Dermis blood vessel endothelial cell (primary cell): ENCODE measurements at places on chromosomes 12 and 14. TPM values are rescaled to one million over a fixed set of nuclear protein-coding genes. Genes with fewer than 3 reads are reported as not detected.

GRCh38 chr12:26269562-26270284 is 74.3 kb downstream of the SSPN start:
- DNase-seq = no peak

The HOXC13 gene
- total RNA-seq = not detected in 2 replicates

The ENDOU gene
- total RNA-seq = 0.05 TPM in 1 of 2 replicates, not detected in the other

GRCh38 chr14:24408764-24409163 is 10.0 kb downstream of the NYNRIN start:
- DNase-seq = no peak

The HCAR1 gene
- 0.05 TPM in 1 of 2 replicates, not detected in the other for total RNA-seq

The CLEC6A gene
- not detected in 2 replicates for total RNA-seq

The RERGL gene
- 0.34 TPM in 1 of 2 replicates, not detected in the other for total RNA-seq

The MIA2 gene
- total RNA-seq = 21.2 and 24.7 TPM in 2 replicates

DNA sequence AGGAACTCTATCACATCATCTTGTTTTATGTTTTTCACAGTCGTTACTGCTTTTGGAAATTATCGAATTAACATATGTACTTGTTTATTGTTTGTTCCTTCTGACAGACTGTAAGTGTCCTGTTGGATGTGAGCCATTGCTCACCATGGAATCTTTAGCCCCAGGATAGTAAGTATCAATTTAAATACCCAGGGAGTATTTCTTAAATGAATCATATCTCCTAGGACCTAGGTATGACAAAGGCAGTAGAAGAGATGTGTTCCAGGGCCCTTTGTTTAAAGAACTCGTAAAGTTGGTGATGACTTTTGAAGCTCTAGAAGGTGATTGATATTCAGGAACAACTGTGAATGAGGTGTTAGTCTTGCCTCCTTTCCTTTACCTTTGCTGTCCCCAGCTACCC is 30.3 kb upstream of the STRAP start:
- DNase-seq = no peak

DNA sequence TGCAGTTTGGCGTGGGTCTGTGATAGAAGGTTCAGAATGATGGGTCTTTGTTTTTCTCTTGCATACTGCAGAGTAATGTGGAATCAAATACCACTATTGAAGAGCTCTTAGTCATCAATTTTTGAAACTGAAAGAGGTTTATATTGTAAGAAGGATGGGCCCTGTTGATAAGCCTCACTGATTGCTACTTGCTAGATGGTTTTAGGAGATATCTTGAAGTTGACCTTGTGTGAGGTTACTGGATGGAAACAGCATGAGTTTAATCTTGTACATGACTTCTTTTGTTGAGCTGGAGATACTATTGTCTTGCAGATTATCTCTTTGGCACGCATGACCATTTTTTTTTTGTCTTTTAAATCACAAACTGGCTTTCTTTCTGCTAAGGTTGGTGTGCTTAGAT is 13.8 kb downstream of the BICD1 start:
- peak; percentile 19 for DNase-seq

GRCh38 chr14:64758691-64759554 is 54.7 kb downstream of the PLEKHG3 start:
- DNase-seq = no peak

- no peak for DNase-seq
Observed at GRCh38 chr12:132399092-132400010, 70.0 kb upstream of the GALNT9 start.

DNA sequence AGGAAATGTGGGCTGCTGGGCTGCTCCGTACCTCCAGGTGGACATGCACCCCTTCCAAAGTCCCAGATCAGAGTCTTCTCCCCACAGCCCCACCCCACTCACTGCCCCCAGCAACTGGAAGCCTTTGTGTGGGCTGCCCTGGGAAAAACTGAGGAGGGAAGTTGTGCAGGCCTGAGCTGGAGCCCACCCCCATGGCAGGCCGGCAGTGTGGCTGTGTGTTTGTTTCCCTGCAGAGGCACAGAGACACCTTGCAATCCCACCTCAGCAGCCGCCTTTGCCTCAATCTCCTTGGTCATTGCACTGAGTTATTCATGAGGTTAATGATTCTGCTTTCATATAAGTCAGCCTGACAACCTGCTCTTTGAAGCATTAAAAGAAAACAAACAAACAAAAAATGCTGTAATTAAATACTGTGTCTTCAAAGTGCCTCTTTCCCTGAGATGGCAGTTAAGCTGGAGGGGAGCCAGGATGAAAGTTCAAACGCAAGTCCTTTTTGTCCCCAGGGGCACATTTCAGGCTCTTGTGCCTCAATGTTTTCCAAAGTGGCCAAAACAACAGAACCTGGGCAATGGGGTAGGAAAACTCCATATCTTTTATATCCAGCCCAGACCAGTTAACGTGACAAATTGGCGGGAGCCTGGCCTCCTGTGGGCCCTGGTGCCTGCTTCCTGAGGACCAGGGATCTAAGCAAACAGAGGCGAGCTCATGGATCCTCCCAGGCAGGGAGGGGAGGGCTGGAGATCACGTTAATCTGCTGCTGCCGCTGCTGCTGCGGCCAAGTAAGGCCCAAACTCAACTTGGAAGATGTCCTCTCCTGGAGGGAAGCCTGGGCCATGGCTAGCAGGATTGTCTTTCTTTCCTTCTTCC is 51.9 kb upstream of the TSPAN11 start:
- DNase-seq = no peak

- DNase-seq = no peak
Observed at GRCh38 chr14:54909817-54910558, 7.4 kb upstream of the GCH1 start.

The SLC5A8 gene
- total RNA-seq = not detected in 2 replicates

DNA sequence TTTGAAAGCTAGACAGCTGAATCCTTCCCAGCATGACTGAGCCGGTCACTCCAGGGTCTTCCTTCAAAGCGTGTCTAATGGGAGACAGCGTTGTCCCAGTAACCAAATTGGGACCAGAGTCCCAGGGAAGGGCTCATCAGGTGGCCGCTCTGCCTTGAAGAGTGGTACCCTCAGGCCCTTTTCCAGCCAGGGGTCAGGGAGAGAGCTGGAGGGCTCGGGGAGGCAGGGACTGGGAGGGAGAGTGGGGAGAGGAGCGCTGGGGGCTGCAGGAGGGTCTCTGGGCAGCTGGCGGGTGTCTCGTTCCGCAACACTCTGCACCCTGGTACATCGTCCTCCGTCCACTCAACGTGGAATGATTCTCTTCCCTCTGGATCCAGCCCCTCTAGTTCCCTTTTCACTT is 1.6 kb upstream of the RTL1 start:
- no peak for DNase-seq

DNA sequence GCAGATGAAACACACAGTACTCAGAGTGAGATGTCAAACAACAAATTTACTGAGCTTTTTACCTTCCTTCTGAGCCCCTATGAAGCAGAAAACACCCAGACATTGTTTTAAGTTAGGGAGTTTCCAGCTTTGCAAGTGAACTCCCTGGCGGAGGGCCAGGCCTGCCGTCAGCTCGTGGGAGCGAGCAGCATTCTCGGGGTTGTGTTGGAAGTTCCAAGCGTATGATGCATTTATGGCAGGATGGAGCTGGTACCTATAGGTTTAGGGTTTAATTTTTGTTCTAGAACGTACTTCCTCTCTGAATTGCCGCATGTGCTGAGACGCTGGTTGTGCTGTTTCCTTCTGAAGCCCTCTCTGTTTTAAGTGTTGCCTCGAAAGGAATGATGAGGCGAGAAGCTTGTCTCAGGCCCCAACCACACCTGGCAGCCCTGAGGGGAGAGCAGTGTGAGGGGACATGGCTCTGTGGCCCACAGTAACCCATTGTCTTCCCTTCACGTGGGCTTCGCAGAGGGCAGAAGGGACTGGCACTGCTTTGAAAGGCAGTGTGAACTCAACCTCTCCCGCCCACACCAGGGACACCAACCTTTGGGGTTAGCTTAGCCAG is 76.6 kb downstream of the SSPN start:
- peak; percentile 93 for DNase-seq

DNA sequence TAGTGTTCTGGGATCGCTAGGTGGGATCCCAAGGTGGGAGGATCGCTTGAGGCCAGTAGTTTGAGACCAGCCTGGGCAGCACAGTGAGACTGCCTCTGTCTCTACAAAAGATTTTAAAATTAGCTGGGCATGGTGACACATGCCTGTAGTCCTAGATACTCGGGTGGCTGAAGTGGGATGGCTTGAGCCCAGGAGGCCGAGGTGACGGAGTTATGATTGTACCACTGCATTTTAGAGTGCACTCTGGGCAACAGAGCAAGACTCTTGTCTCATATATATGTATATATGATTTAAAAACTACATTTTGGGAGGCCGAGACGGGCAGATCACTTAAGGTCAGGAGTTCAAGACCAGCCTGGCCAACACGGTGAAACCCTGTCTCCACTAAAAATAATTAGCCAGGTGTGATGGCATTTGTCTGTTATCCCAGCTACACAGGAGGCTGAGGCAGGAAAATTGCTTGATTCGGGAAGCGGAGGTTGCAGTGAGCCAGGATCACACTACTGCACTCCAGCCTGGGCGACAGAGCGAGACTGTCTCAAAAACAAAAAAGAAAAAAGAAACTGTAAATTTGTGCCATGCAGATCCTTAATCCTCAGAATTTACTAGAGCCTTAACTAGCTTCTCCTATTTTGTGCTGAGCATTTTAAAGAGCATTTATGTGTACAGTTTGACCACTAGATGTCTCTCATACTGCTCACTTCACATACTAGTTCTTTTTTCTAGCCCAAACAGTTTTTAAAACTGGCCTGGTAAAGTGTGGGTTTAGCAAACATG is 114.8 kb downstream of the MON2 start:
- DNase-seq = peak; percentile 80

The LPAR5 gene
- total RNA-seq = not detected in 2 replicates

GRCh38 chr14:81205639-81206038 is 15.1 kb downstream of the GTF2A1 start:
- DNase-seq = no peak

DNA sequence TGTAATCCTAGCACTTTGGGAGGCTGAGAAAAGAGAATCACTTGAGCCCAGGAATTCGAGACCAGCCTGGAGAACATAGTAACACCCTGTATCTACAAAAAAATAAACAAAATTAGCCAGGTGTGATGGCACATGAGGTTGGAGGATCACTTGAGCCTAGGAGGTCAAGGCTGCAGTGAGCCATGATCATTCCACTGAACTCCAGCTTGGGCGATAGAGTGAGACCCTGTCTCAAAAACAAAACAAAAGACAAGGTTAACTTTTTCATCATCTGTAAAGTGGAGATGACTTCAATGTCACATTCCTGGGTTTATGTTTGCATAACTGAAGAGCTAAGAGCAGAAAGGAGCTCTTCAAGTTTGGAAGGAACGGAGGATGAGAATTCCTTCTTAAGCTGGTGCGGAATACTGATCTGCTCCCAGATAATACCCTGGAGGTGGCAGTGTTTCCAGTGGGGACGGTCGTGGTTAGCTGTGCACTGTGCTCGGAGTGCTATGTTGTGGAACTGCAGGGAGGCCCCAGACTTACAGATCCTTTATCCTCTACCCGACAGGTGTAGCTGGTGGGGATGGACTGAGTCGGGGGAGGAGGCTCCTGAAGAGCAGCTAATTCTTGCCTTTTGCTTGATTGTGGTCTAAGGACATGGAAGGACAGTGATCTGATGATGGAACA is 22.5 kb upstream of the BICD1 start:
- no peak for DNase-seq

DNA sequence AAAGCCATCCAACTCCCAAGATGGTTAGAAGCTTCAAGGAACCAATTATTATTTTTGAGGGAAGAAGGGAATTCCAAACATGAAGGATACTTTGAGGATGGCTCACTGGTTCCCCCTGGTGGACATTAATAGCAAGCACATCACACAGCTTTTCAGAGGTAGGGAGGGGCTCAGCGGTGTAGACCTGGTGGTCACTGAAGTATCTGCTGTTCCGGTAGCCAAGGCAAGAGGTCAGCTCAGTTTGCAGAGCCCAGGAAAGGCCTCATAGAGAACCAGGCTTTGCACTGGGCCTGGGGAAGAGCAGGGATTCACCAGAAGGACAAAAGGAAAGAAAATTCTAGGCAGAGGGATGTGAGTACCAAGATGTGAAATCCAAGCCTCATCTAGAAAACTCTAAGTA is 118.7 kb downstream of the KSR2 start:
- DNase-seq = peak; percentile 73

DNA sequence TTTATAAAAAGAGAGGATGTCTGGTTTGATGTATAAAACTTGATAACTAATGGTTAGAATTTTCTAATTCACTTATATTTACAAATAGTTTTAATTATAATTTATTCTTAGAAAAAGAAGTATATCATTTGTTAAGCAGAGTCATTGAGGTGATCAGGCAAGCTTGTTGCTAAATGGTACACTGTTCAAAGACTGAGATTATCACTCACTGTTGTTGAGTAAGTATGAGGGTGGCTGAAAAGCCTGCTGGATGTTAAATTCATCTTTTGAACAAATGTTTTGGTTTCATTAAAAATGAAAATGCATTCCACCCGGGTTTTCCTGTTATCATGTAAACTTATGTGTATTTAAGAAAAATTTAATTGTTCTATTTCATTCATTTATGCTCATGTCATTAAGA is 451.8 kb downstream of the ADAMTS20 start:
- DNase-seq = no peak

DNA sequence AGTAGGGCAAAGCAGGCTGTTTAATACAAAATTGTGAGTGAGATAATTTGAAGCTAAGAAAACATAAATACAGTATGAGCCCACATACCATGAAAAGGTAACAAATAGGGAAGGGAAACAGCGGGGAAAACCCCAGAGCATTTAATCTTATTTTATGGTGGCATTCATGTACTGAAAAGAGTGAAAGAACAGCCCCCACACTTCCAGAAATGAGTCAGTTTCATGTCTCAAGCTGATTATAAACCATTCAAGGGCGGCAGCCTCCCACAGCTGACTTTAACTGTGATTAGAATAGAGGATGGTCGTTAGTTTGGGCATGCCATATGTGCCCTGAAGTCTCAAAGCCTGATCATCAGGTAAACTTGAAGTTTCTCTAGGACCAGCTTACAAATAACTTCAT is 64.5 kb downstream of the FOXG1 start:
- no peak for DNase-seq

DNA sequence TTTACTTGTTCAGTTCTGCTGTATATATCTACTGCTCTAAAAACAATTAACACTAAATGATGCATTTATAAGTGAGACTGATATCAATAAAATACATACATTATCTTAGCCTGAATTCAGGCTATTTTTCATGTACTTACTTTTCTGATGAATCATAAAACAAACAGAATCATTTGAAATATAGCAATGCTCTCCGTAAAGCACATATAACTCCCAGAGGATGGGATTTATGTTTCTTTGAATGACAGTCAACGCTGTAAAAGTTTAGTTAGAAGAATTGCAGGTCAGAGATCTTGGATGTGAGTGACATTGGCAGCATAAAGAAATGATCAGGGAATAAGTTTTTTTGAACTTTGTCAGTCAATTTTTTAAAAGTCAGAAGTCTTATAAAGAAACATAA is 740.2 kb upstream of the NOVA1 start:
- DNase-seq = no peak

- peak; percentile 58 for DNase-seq
Observed at GRCh38 chr12:28998662-28999120, 150.4 kb upstream of the FAR2 start.

GRCh38 chr14:96206461-96206860 is 1.8 kb downstream of the BDKRB2 start:
- DNase-seq = no peak
